ENCODE measurements at places on chromosomes 2 and 18. TPM values are rescaled to one million over a fixed set of nuclear protein-coding genes. Genes with fewer than 3 reads are reported as not detected.
A peak's percentile ranks its signal among the peaks of the same experiment; 100 is the strongest.

- no peak for DNase-seq
Observed at GRCh38 chr2:126655051-126655450, 907 bp upstream of the GYPC start.

The CNTNAP5 gene
- 1.4 TPM for total RNA-seq

- no peak for DNase-seq
Observed at GRCh38 chr2:148971547-148971946, 67.0 kb upstream of the LYPD6B start.

The RNF149 gene
- 102 TPM for total RNA-seq

The IHH gene
- total RNA-seq: 0.83 TPM

GRCh38 chr2:176157499-176158185 lies 535 bp downstream of the HOXD3 start:
- DNase-seq: no peak

GRCh38 chr2:229343661-229344060 lies 72.6 kb upstream of the PID1 start:
- DNase-seq: no peak

GRCh38 chr2:161662373-161662772 lies 38.2 kb downstream of the SLC4A10 start:
- DNase-seq: no peak

The GULP1 gene
- total RNA-seq: 14.3 TPM

The SMAD2 gene
- total RNA-seq: 237 TPM

The ADRA2B gene
- total RNA-seq: 5.4 TPM

DNA sequence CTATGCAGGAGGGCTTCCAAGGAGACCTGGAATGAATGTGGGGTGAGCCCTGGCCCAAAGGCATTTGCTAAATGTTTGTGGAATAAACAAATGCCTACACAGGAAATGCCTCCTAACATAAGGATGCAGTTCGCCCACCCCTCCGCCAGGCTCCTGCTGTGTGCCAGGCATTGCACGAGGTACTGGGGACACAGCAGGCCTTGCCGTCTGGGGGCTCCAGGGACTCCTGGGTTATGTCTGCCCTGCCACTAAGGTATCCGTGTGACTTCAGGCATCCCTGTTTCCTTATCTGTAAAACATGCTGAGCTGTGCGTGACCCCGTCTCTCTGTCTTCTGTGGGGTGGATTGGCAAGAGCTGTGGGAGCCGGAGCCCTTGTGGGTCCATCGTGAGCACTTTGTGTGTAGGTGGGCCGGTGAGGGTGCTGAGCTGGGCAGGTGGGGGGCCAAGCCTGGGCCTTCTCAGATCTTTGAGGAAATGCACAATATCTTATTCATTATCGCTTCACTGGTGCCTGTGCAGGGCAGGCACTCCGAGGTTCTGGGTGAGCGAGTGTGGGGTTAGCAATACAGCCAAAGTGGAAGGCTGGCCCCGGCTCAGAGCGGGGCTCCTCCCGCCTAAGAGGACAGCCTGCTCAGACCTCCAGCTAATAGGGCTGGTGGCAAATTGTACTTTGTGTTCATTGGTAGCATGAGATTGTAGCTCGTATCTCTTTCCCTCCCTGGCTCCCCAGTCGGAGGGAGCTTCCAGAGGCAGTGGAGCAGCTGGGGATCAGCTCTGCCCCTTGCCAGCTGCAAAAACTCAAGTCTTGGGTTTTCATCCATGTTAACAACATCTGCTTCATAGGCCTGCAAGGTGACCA lies 126.8 kb downstream of the GLI2 start:
- DNase-seq: no peak

The RASGRP3 gene
- total RNA-seq: 2.6 TPM

DNA sequence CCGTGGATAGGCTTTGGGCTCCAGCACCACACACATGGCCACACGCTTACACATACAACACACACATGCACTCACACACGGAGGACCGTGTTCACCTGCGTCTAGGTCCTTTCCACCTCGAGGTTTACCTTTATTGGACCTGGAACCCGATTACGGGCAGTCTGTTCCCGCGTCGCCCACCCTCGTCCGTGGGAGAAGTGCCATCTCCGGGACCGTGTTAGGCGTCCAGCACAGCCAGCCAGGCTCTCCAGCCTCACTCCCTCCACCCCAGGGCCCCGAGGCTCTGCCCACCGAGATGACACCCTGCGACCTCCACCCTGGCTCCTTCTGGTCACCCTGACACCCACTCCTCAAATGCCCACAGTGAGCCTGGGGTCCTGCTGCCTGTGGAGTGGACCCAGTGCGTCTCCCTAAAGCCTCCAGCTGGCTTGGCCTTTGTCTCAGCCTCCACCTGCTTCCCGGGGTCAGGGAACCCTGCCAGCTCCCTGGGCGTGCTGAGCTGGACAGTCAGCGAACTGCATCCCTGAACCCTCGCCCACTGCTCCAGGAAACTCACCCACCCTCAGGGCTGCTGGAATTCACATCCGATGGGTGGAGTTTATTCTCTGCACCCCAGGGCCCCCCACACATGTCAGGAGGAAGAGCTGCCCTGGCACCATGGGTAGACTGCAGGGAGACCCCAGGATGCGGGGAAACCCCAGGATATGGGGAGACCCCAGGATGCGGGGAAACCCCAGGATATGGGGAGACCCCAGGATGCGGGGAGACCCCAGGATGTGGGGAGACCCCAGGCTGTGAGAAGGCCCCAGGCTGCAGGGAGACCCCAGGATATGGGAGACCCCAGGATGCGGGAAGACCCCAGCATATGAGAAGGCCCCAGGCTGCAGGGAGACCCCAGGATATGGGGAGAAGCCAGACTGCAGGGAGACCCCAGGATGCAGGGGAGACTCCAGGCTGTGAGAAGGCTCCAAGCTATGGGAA lies 33.0 kb downstream of the ADI1 start:
- DNase-seq: peak; percentile 15

- no peak for DNase-seq
Observed at GRCh38 chr2:169365029-169365480, 2.7 kb upstream of the LRP2 start.

DNA sequence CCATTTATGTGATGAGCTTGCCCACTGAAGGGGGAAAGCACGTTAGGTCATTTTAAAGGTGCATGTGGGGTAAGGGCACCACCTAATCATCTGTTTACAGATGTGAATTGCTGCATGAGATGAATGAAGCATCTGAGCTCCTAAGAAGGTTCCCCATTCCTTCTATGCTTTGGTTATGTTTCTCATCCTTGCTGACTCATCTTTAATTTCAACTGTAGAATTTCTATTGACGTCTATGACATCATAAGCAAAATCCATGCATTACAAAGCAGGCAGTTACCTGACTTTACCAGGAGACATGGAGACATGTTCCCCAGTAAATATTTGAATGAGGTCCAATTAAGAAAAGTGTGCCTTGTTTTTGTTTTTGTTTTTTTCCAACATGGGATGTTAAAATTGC lies 2.8 kb downstream of the SNTG2 start:
- DNase-seq: no peak

- no peak for DNase-seq
Observed at GRCh38 chr2:45000921-45001868, 8.1 kb downstream of the SIX2 start.

The EFR3B gene
- total RNA-seq: 6.1 TPM

- no peak for DNase-seq
Observed at GRCh38 chr2:39902103-39902502, 123.0 kb upstream of the THUMPD2 start.

The COLEC11 gene
- total RNA-seq: 0.55 TPM

The KRCC1 gene
- total RNA-seq: 62.1 TPM

GRCh38 chr2:20615466-20616241 lies 35.2 kb downstream of the HS1BP3 start:
- DNase-seq: peak; percentile 53

DNA sequence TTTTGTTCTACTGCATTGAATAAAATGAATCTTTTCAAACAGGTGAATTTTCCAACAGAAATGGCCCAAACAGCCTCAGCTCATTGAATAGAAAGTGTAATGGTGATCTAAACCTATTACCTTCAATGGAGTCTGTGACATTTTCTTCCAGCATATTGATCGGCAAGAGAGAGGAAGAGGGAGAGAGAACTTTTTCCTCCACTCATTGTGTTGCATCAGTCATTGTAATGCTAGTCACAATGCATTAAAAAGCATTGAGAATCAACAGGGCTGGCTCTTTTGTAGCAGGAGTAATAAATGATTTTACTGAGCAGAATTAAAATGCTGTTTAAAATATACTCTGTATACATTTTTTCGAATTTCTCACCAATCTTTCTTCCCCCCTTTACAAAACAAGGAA lies 1794.5 kb upstream of the CELF4 start:
- DNase-seq: no peak

The FOXI3 gene
- total RNA-seq: 0.14 TPM

The TFPI gene
- 99.4 TPM for total RNA-seq

- no peak for DNase-seq
Observed at GRCh38 chr2:233040571-233040970, 8.1 kb downstream of the NEU2 start.

The GPR55 gene
- total RNA-seq: not detected

- no peak for DNase-seq
Observed at GRCh38 chr2:189579585-189580186, 900 bp downstream of the SLC40A1 start.

GRCh38 chr2:84796798-84797197 lies 84.1 kb downstream of the TRABD2A start:
- DNase-seq: no peak

DNA sequence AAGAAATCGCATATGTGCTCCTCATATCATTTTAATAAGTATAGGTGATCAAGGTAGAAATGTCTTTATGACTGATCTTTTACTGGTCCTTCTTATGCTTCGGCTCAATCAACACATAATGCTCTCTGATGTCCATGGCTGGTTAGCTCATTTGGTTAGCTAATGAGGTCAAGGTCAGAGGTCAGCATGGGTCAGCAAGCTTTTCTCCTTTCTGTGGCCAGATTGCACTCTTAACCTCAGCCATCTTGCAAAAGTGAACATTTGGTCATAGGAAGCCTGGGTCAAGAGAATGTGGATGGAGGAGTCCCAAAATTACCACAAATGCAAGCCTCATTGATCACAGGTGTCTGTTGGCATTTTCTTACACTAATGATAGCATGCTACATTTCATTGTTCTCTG lies 35.4 kb upstream of the DARS1 start:
- no peak for DNase-seq

DNA sequence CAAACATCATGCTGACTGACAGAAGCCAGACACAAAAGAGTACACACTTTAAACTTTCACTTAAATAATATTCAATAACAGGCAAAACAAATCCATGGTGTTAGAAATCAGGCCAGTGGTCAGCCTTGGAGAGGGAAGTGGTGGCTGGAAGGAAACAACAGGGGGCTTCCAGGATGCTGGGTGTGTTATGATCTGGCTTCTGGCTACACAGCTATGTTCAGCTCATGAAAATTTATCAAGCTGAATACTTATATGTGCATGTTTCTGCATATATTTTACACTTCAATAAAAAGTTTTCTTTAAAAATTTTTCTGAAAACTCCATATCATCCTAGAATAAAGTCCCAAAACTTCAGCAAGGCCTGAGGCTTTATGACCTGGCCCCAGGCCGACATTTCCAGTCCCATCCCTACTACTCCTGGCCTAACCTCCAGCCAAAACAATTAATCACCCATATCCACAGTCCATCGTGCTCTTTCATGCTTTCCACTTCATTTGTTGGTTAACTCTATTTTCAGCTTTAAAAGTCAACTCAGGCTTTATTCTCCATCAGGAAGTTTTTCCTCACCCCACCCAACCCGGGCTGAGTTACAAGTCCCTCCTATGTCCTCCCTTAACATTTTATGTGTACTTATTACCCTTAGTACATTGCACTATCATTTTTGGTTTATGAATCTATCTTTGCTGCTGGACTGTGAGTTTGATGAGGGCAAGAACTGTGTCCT lies 27.9 kb upstream of the SPTBN1 start:
- DNase-seq: peak; percentile 73

The DCDC2C gene
- total RNA-seq: not detected

The BOLL gene
- not detected for total RNA-seq

- DNase-seq: no peak
Observed at GRCh38 chr18:39781565-39781964, 2173.5 kb upstream of the PIK3C3 start.

GRCh38 chr2:235836491-235836911 lies 331.7 kb downstream of the GBX2 start:
- DNase-seq: no peak

The MEP1B gene
- total RNA-seq: not detected
